ENCODE measurements at places on chromosomes 5 and 9. TPM values are rescaled to one million over a fixed set of nuclear protein-coding genes. Genes with fewer than 3 reads are reported as not detected.

DNA sequence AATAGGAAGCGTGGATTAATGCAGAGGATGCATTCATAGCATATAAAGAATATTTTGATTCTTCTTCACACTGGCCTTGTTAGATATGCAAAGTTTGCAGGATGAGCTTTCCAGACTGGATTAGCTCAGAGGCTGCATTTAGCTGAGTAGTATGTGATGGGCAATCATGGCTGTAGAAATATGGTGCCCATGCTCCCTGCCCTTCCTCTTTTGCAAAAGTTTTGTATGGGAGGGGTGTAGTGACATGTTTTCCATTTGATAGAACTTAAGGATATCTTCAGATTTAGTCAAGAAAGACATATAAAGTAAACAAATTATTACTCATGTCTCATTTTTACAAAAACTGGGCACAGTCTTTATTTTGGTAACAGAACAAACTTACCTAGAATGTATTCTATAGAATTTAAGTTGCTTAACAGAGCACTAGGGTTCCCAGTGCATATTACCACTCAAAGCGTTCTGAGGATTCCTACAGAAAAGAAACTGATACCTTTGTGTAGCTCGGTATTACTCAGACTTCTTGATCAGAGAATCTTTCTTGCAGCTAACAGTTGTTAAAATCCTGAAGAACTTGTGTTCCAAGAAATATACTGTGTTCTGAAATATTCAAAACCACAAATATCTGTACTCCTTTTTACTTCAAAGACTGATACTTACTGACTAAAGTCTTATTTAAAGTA lies 9.8 kb downstream of the GTF3C4 start:
- H3K36me3 ChIP-seq, result peaks cover 25% of the 10 kb centered on the region
- H3K4me3 ChIP-seq, result no peak overlapping the region
- DNase-seq, result no peak
- H3K4me1 ChIP-seq, result no peaks in the 10 kb centered on the region

- DNase-seq, result peak; percentile 71
- no peaks in the 10 kb centered on the region for H3K36me3 ChIP-seq
- no peak overlapping the region for H3K27ac ChIP-seq
- H3K4me1 ChIP-seq, result peaks cover 16% of the 10 kb centered on the region
Observed at GRCh38 chr9:91937056-91937455, 13.0 kb downstream of the ROR2 start.

- no peak overlapping the region for H3K4me3 ChIP-seq
- no peaks in the 10 kb centered on the region for H3K4me1 ChIP-seq
- no peak overlapping the region for H3K27ac ChIP-seq
- no peaks in the 10 kb centered on the region for H3K27me3 ChIP-seq
- no peaks in the 10 kb centered on the region for H3K36me3 ChIP-seq
Observed at GRCh38 chr9:73233359-73234007, 81.8 kb downstream of the ANXA1 start.

DNA sequence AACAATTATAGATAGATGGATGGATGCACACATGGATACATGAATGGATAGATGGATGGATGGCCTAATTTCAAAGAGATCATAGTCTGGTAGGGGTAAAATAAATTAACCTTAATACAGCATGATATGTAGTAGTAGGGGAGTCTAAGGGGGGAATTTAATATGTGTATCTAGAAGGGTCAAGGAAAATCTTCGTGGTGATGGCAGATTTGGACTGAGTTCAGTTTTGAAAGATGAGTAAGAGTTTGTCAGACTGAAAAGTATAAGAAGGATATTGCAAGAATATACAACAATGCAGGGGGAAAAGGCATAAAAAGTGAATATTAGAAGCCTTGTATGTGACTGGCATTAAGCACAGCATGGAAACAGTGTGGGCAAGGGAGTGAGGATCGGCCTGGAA lies 98.7 kb downstream of the ZNF462 start:
- H3K27me3 ChIP-seq, result no peaks in the 10 kb centered on the region
- H3K4me3 ChIP-seq, result no peak overlapping the region
- DNase-seq, result no peak

- H3K4me1 ChIP-seq, result no peaks in the 10 kb centered on the region
- DNase-seq, result no peak
- H3K4me3 ChIP-seq, result no peak overlapping the region
- H3K27ac ChIP-seq, result no peak overlapping the region
- H3K36me3 ChIP-seq, result no peaks in the 10 kb centered on the region
Observed at GRCh38 chr5:88518131-88519016, 249.7 kb upstream of the TMEM161B start.

DNA sequence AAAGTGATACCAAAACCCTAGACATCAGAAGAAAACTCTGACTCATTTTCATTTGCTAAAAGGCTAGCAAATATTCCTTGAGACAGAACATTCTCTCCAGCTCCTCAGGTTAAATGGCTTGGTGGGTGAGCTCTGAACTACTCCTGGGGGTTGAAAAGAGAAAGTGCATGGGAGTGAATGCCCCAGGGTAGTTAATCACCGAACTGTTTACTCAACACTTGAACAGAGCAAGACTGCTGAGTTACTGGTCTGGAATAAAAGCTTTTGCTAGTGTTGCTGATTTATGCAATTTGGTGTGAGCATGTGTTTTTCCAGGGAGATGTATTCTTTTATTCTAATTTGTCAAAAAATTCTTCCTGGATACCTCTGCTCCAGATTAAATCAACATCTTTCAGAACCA lies 88.3 kb upstream of the PRDM9 start:
- DNase-seq, result no peak
- no peaks in the 10 kb centered on the region for H3K4me1 ChIP-seq
- H3K27me3 ChIP-seq, result no peaks in the 10 kb centered on the region

- no peaks in the 10 kb centered on the region for H3K27me3 ChIP-seq
- no peak for DNase-seq
- H3K4me3 ChIP-seq, result no peak overlapping the region
- no peak overlapping the region for H3K27ac ChIP-seq
- H3K36me3 ChIP-seq, result no peaks in the 10 kb centered on the region
- H3K4me1 ChIP-seq, result peaks cover 16% of the 10 kb centered on the region
Observed at GRCh38 chr5:36705055-36705454, 98.6 kb downstream of the SLC1A3 start.

GRCh38 chr9:650362-650761 lies 191.1 kb upstream of the DMRT1 start:
- H3K4me3 ChIP-seq, result no peak overlapping the region
- DNase-seq, result no peak
- no peaks in the 10 kb centered on the region for H3K27me3 ChIP-seq
- H3K4me1 ChIP-seq, result peaks cover 3% of the 10 kb centered on the region

DNA sequence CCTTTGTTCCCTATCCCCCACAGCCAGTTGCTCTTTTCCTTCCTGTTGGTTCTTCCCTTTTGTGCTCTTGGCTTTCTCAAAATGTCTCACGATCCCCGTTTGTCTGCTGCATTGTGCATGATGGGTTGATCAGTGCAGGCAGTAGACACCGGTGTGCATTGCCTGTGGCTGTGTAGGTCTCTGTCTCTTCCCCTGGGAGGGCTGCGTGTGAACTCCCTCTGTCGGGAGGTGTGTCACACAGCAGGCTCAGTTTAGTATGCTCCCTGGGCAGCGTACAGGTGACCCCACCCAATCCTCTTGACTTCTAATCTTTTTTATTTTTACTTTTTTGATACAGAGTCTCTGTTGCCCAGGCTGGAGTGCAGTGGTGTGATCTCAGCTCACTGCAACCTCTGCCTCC lies 265.3 kb downstream of the FSTL4 start:
- H3K36me3 ChIP-seq, result no peaks in the 10 kb centered on the region
- no peak for DNase-seq
- H3K27ac ChIP-seq, result no peak overlapping the region
- no peak overlapping the region for H3K4me3 ChIP-seq
- H3K27me3 ChIP-seq, result no peaks in the 10 kb centered on the region

DNA sequence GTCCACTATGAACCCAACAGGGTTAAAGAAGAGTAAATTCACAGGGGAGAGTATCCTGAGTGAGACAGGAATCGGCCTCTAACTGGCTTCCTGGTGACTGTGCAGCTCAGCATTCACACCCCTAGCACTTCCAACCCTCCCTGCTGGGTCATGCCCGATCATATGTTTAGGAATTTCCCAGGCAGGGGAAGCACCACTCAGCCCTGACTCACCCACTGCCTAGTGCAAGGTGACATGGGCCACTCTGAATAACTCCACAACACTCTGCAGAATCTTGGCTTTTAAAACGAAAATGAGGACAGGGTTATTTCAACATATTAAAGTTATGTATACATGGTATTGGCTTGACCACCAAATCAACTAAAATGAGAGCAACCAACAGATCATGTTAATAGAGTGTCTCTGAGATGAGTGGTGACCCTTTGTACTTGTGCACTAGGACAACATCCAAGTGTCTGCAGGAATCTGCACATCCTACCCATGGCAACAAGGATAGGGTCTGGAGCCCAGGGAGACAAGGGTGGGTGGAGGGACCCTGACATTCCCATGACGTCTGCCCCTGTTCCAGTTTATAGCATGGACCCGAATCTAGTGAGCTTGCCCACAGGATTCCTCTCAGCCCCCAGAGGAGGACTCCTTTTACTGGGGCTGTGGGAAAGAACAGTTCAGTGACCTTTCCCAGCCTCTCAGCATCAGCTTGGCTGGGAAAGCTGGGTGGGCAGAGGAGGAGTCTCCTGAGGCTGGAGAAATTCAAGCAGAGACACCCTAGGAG lies 485.8 kb downstream of the SEMA5A start:
- DNase-seq, result peak; percentile 97
- H3K27ac ChIP-seq, result no peak overlapping the region
- no peaks in the 10 kb centered on the region for H3K36me3 ChIP-seq
- H3K27me3 ChIP-seq, result no peaks in the 10 kb centered on the region
- H3K4me1 ChIP-seq, result peaks cover 23% of the 10 kb centered on the region
- no peak overlapping the region for H3K4me3 ChIP-seq

- no peaks in the 10 kb centered on the region for H3K36me3 ChIP-seq
- H3K4me3 ChIP-seq, result no peak overlapping the region
- H3K4me1 ChIP-seq, result peaks cover 2% of the 10 kb centered on the region
- no peak for DNase-seq
Observed at GRCh38 chr5:116989995-116990394, 415.4 kb upstream of the SEMA6A start.

GRCh38 chr5:167096816-167097215 lies 1194.6 kb upstream of the WWC1 start:
- H3K4me3 ChIP-seq, result no peak overlapping the region
- DNase-seq, result no peak
- H3K27me3 ChIP-seq, result no peaks in the 10 kb centered on the region
- no peaks in the 10 kb centered on the region for H3K4me1 ChIP-seq
- H3K36me3 ChIP-seq, result no peaks in the 10 kb centered on the region
- H3K27ac ChIP-seq, result no peak overlapping the region

GRCh38 chr9:126661521-126662251 lies 48.0 kb downstream of the LMX1B start:
- peaks cover 9% of the 10 kb centered on the region for H3K27me3 ChIP-seq
- H3K4me1 ChIP-seq, result no peaks in the 10 kb centered on the region
- H3K27ac ChIP-seq, result no peak overlapping the region
- no peaks in the 10 kb centered on the region for H3K36me3 ChIP-seq
- no peak overlapping the region for H3K4me3 ChIP-seq

DNA sequence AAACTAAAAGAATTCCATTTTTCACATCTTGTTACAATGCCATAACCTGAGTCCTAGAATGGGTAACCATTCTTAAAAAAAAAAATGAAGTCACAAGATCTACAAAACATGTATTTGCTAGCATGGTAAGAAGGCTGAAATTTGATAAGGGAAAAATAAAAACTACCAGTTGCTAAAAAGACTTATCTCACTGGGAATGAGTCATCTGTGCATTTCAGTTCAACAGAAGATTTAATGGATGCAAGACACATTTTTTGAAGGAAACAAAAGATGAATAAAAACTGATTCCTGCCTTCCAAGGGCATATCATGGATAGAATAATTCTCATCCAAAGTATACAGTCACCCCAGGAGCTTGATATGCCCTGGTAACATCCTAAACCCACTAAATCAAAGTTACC lies 47.2 kb downstream of the SGTB start:
- no peak overlapping the region for H3K4me3 ChIP-seq
- no peak overlapping the region for H3K27ac ChIP-seq
- H3K36me3 ChIP-seq, result peaks cover 8% of the 10 kb centered on the region
- H3K4me1 ChIP-seq, result no peaks in the 10 kb centered on the region
- H3K27me3 ChIP-seq, result no peaks in the 10 kb centered on the region

DNA sequence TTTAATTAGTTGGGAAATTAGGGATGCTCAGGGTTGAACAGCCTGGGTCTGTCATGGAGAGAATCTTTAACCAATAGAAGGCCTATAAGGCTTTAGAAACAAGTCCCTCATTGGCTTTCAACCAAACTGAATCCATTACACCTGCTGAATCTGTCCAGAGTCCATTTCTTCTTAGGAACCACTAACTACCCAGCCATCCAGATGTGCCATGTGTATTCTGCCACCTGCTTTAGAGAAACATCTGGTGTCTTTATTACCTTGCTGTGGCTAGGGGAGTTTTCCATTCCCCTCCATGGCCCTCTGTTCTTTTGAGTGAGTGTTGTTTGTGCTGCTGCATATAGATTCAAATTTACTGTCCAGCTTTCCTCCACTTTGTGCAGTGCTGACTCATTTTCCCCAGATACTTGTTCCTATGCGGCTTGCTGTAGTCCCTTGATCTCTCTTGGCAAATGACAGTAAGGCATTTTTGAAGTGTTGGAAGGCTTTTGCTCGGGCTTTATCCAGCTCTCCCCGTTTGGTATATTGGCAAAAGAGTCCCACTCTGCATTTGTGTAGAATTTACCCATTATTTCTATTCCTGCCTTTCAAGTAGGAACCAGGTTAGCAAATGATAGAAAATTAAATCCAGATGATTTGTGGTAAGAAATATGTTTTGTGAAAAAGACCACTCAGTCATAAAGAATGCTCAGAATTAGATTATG lies 54.6 kb downstream of the NLN start:
- no peak overlapping the region for H3K4me3 ChIP-seq
- no peak overlapping the region for H3K27ac ChIP-seq
- no peak for DNase-seq

SPATA9 gene
- not detected for total RNA-seq

RHOBTB3 gene
- 47.7 TPM for total RNA-seq

PDE8B gene
- total RNA-seq, result 2.3 TPM

MPDZ gene
- 62.7 TPM for total RNA-seq

Data from lung (tissue), 17 donors.